ENCODE measurements at places on chromosomes 1 and 21.

- peaks cover 23% of the 10 kb centered on the region for H3K27me3 ChIP-seq
- no peaks in the 10 kb centered on the region for H3K36me3 ChIP-seq
- H3K27ac ChIP-seq: no peak overlapping the region
- DNase-seq: no peak
These were observed 36.7 kb upstream of the HAO2 start for GRCh38 chr1:119331915-119332314.

GRCh38 chr1:214753236-214753852, 150.3 kb downstream of the CENPF start:
- H3K4me1 ChIP-seq: no peaks in the 10 kb centered on the region
- no peaks in the 10 kb centered on the region for H3K36me3 ChIP-seq
- no peak overlapping the region for H3K27ac ChIP-seq

DNA sequence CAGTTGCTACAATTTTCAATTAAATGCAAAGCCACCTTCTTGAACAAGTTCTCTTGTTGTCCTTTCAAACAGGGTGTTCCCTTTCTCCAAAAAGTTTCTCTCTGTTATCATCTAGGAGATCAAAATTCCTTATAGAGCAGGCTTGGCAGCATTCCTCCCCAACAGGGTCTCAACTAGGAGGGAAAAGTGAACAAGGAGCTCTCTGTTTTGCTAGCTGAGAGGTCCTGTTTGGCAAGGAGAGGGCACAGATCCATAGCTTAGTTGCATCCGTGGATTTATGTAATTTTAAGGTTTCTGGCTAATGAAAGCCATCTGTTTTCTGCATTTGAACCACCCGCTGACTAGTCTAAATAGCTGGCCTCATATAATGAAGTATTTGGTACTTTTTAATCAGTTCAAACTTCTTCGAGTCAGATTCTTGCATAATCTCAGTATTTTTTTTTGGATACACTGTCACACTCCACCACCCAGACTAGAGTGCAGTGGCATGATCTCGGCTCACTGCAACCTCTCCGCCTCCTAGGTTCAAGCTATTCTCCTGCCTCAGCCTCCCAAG, 54.0 kb downstream of the APP start:
- no peak for DNase-seq
- peaks cover 5% of the 10 kb centered on the region for H3K4me1 ChIP-seq
- H3K36me3 ChIP-seq: no peaks in the 10 kb centered on the region
- H3K27me3 ChIP-seq: no peaks in the 10 kb centered on the region

DNA sequence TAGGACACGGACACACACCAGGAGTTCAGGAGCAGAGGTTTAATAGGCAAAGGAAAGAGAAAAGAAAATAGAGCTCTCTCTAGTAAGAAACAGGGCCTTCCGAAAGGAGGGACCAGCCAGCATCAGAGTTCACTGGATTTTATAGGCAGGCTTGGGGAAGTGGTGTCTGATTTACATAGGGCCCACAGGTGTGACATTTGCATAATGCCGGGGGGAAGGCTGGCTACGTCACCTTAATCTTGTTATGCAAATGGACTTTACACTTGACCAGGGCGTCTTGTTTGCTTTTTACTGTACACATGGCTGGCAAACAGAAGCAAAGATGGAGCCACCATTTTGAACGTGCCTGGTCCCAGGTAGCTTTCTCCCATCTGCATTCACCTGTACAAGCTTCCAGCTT, at the start of gene OR14A16:
Gene OR14A16, minus strand, starts transcription at position 97 of the 400 bp plus-strand sequence. CDS start 8,390 bp downstream, outside the sequence.
- H3K4me3 ChIP-seq: no peak within 1 kb of the TSS
- DNase-seq: no peak
- no peaks in the 10 kb centered on the region for H3K4me1 ChIP-seq

DNA sequence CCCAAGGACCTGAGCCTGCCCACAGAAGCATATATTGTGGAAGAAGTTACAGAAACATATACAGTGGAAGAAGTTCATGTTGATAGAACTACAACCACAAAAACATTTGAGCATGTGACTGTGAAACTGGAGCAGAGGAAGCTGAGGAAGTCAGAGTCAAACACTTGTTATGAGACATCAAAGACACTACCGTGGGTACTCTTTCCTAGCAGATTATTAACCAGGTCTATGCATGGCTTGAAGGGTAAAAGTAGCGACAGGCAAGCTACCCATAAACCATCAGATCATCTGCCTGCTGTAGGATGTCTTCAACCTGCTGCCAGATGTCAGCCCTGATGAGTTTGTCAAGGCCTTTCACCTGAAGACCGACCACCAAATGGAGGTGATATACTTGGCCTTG, 35.8 kb downstream of the IVNS1ABP start:
- H3K4me1 ChIP-seq: peaks cover 26% of the 10 kb centered on the region
- no peak for DNase-seq
- H3K4me3 ChIP-seq: peak overlapping the region; percentile 80
- no peaks in the 10 kb centered on the region for H3K27me3 ChIP-seq

- H3K4me1 ChIP-seq: peaks cover 2% of the 10 kb centered on the region
- H3K36me3 ChIP-seq: peaks cover 2% of the 10 kb centered on the region
These were observed 2.3 kb downstream of the C1orf87 start for GRCh38 chr1:60071296-60071695.

GRCh38 chr1:92503043-92503925, 16.6 kb upstream of the GFI1 start:
- H3K4me1 ChIP-seq: peaks cover 5% of the 10 kb centered on the region
- no peak overlapping the region for H3K4me3 ChIP-seq
- no peak for DNase-seq
- no peaks in the 10 kb centered on the region for H3K36me3 ChIP-seq

Measured in T-helper 17 cell (primary cell).